ENCODE measurements at places on chromosomes 6 and 20. TPM values are rescaled to one million over a fixed set of nuclear protein-coding genes. Genes with fewer than 3 reads are reported as not detected.

- H3K4me1 ChIP-seq = no peaks in the 10 kb centered on the region
- H3K27me3 ChIP-seq = no peaks in the 10 kb centered on the region
- H3K4me3 ChIP-seq = no peak overlapping the region
- DNase-seq = no peak
- H3K27ac ChIP-seq = no peak overlapping the region
Observed at GRCh38 chr20:50804437-50805348, 9.8 kb downstream of the BCAS4 start.

Gene OPN5
- not detected for total RNA-seq

DNA sequence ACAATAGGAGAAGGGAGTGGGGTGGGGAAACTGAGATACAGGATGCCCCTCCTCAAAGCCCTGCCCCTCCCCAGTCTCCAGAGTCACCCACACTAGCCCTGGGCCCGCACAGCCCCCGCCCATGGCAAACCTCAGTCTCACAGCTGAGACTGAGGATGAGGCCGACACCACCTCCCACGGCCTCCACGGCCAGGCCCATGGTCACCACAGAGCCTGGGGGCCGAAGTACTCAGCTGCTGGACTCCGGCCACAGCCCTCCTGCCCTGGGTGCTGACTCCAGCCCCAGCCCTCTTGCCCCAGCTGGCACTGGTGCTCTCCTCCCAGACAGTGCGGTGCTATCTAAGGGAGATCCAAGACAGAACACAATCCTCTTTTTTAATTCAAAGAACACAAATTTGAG, 176.1 kb downstream of the TTLL2 start:
- no peaks in the 10 kb centered on the region for H3K36me3 ChIP-seq
- no peak for DNase-seq
- no peak overlapping the region for H3K27ac ChIP-seq
- no peak overlapping the region for H3K4me3 ChIP-seq
- peaks cover 2% of the 10 kb centered on the region for H3K27me3 ChIP-seq
- no peaks in the 10 kb centered on the region for H3K4me1 ChIP-seq

- no peaks in the 10 kb centered on the region for H3K36me3 ChIP-seq
- no peak overlapping the region for H3K27ac ChIP-seq
- no peak overlapping the region for H3K4me3 ChIP-seq
- no peaks in the 10 kb centered on the region for H3K4me1 ChIP-seq
Observed at GRCh38 chr6:37323580-37323979, 30.2 kb upstream of the RNF8 start.

Gene ZC2HC1B
- not detected for total RNA-seq

Gene C20orf141
- not detected for total RNA-seq

DNA sequence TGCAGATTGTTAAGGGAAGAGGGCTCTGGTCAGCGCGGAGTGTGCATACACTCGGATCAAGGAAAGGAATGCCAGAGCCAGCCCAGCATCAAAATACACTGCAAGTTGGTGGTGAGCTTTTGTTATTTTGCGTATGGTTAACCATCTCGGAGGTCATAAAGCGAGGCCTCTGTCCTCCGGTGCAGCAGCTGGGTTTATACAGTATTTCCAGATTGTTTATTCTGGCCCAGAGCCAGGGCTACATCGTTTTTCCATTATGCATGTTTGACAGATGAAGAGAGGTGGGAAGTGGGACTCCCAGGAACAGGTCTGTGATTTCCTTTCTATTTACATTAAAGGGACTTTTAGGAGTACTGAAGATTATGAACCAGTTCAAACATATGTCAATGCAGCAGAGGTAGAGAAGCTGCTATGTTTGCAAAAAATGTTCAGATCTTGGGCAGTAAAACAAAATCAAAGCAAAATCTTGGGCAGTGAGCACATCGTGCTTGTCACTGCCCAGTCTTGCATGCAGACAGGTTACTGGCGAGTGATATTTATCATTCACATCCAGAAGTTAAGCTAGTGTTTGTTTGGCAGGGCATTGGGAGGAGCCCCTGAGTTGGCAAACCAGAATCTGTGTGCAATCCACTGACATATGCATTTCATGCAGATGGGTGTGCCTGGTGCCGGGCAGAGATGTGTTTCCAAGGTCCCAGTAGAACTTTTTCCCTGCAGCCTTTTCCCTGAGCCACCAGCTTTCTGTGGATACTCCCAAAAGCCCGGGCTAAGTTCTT, 256.3 kb upstream of the TAB2 start:
- H3K4me1 ChIP-seq = peaks cover 8% of the 10 kb centered on the region
- DNase-seq = no peak
- H3K36me3 ChIP-seq = no peaks in the 10 kb centered on the region

GRCh38 chr6:73523434-73524123, 2.7 kb upstream of the EEF1A1 start:
- no peak for DNase-seq
- peaks cover 17% of the 10 kb centered on the region for H3K36me3 ChIP-seq
- no peaks in the 10 kb centered on the region for H3K27me3 ChIP-seq
- H3K4me3 ChIP-seq = peak overlapping the region; percentile 65
- H3K27ac ChIP-seq = peak overlapping the region; percentile 100

- no peaks in the 10 kb centered on the region for H3K4me1 ChIP-seq
- H3K27ac ChIP-seq = no peak overlapping the region
- H3K4me3 ChIP-seq = no peak overlapping the region
- H3K36me3 ChIP-seq = no peaks in the 10 kb centered on the region
- H3K27me3 ChIP-seq = peaks cover 12% of the 10 kb centered on the region
Observed at GRCh38 chr6:108766886-108767285, 81.3 kb upstream of the ARMC2 start.

GRCh38 chr6:10313799-10314162, 101.1 kb downstream of the TFAP2A start:
- no peaks in the 10 kb centered on the region for H3K27me3 ChIP-seq
- H3K4me3 ChIP-seq = no peak overlapping the region
- peaks cover 53% of the 10 kb centered on the region for H3K4me1 ChIP-seq

GRCh38 chr6:104597541-104598050, 262.1 kb downstream of the HACE1 start:
- H3K4me1 ChIP-seq = no peaks in the 10 kb centered on the region
- no peaks in the 10 kb centered on the region for H3K27me3 ChIP-seq
- no peaks in the 10 kb centered on the region for H3K36me3 ChIP-seq
- DNase-seq = no peak
- no peak overlapping the region for H3K27ac ChIP-seq

Gene ZNF311
- 0.39 TPM for total RNA-seq

Gene SPINT3
- not detected for total RNA-seq

DNA sequence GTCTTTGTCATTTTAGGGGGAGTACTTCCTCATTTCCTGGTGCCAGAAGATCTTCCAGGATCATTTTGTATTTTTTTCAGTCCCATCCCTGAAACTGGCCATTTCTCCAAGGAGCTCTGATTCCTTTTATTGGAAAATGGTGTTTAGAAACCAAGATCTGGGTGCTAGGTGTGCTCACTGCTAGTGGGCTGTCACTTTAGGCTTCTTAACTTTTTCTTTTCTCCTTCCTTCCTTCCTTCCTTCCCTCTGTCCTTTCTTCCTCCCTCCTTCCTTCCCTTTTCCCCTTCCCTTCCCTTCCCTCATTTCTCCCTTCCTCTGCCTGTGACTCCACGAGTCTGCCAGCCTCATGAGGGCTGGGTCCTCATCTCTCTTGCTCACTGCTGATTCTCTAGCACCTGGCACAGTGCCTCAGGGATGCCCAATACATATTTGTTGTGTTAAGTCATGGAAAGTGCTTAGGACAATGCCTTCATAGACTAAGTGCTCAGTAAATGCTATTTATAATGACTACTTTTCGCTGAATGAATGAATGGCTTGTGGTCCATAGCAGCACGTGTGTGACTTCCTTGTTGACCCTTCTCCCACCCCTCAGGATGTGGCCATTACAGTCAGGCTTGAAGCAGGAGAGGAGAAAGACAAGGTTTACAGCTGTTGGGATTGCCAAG, 36.9 kb downstream of the APCDD1L start:
- H3K27me3 ChIP-seq = no peaks in the 10 kb centered on the region
- no peaks in the 10 kb centered on the region for H3K36me3 ChIP-seq
- H3K4me1 ChIP-seq = no peaks in the 10 kb centered on the region
- no peak overlapping the region for H3K27ac ChIP-seq
- DNase-seq = no peak
- H3K4me3 ChIP-seq = no peak overlapping the region

DNA sequence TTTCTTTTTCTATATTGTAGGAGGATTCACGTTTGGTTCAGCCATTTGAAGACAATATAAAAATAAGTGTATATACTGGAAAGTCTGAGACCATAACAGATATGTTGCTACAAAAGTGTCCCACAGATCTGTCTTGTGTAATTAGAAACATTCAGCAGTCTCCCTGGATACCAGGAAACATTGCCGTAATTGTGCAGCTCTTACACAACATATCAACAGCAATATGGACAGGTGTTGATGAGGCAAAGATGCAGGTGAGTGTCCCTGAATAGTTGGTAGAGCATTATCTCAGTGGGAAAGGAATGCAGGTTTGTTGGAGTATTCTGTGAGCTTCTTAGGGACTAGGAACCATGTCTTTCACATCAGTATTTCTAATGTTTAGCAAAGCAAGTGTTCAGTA, 18.3 kb upstream of the ADGRF4 start:
- no peak overlapping the region for H3K4me3 ChIP-seq
- H3K36me3 ChIP-seq = no peaks in the 10 kb centered on the region
- H3K27me3 ChIP-seq = no peaks in the 10 kb centered on the region
- no peak overlapping the region for H3K27ac ChIP-seq
- no peaks in the 10 kb centered on the region for H3K4me1 ChIP-seq
- no peak for DNase-seq

DNA sequence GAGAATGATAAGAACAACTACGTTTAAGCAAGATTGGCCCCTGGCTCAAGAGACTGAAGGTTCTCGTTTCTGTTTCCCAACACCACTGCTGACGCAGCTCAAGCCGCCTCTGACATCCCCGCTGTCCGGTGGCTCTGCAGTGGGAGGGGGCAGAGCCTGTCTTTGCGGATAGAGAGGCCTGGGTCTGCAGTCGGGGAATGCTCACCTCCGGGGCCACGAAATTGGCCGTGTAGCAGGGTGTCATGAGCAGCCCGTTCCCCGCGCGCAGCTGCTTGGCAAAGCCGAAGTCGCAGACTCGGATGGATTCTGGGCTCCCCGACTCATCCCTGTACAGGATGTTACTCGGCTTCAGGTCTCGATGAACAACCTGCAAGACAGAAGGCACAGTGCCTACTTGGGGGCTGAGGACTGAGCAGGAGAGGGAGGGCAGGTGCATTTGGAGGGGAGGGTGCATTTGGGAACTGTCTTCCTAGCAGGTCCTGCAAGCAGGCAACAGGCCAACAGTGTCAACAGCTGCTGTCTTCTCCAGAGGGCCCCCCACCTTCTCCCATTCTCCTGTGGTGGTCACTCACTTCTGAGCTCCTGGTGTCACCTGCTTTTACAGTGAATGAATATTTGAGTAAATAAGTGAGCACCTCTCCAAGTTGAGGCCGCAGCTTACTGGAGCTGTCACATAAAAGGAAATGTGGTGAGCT, 40.5 kb upstream of the MPC1 start:
- no peak overlapping the region for H3K4me3 ChIP-seq
- H3K36me3 ChIP-seq = no peaks in the 10 kb centered on the region
- no peaks in the 10 kb centered on the region for H3K4me1 ChIP-seq

Gene KCNG1
- 7.4 TPM for total RNA-seq

Gene SLC35D3
- total RNA-seq = not detected

DNA sequence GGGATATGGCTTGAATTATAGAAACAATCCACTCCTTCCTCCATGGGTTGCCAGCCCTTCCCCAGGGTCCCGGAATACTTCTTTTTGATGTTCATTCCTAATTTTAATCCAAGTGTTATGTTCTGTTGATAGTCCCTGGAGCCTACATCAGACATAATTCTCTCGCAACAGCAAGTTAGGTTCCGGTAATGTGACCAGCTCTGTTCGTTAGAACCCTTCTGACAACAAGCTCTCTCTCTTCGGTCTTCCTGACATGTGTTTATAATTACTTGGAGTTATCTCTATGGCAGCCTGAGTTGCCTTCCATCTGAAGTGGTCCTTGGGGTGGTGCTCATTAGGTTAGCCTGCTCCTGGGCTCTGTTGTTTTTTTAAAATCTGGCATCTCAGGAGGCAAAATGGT, 506.9 kb upstream of the JARID2 start:
- H3K27me3 ChIP-seq = no peaks in the 10 kb centered on the region
- no peak for DNase-seq
- no peak overlapping the region for H3K4me3 ChIP-seq
- H3K36me3 ChIP-seq = no peaks in the 10 kb centered on the region

DNA sequence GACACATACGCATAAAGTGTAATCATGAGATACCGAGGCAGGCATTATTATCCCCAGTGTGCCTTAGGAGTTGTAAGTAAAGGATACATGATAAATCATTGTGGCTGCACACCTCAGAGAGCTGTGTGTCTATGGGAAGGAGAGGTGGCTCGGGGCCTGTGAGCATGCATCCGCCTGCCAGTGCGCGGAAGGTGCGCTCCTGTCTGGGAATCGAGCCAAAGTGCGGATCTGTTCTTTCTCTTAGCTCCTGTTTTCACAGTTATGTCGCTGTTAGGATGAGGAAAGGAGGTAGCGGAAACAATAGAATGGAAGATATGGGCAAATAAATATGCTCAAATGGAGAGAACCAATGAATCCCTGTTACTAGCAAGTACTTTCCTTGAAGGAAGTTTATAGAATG, 98.0 kb downstream of the ANKRD6 start:
- H3K4me1 ChIP-seq = no peaks in the 10 kb centered on the region
- H3K27me3 ChIP-seq = no peaks in the 10 kb centered on the region
- no peak for DNase-seq
- H3K27ac ChIP-seq = no peak overlapping the region
- no peaks in the 10 kb centered on the region for H3K36me3 ChIP-seq

DNA sequence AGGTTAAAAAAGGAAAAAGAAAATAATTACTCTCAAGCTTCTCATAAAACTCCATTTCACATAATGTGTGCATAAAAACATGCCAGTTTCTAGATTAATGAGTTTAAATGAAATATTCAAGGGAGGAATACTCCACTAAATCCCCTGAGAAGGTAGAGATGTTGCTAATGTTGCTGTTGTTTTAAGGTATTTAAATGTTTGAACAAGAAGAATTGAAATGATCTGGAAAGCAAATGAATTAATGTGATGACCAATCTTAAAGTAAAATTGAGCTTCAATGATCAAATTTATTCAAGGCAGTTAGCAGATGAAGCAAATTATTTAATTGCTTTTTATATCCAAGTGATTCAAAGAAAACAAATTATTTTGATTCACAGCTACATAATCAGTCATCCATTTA, 804.4 kb downstream of the EYS start:
- no peak overlapping the region for H3K27ac ChIP-seq
- H3K4me1 ChIP-seq = no peaks in the 10 kb centered on the region
- H3K4me3 ChIP-seq = no peak overlapping the region
- DNase-seq = no peak

- H3K36me3 ChIP-seq = no peaks in the 10 kb centered on the region
- no peaks in the 10 kb centered on the region for H3K27me3 ChIP-seq
- no peak for DNase-seq
- H3K4me1 ChIP-seq = no peaks in the 10 kb centered on the region
Observed at GRCh38 chr6:114249522-114249921, 93.3 kb downstream of the HS3ST5 start.

DNA sequence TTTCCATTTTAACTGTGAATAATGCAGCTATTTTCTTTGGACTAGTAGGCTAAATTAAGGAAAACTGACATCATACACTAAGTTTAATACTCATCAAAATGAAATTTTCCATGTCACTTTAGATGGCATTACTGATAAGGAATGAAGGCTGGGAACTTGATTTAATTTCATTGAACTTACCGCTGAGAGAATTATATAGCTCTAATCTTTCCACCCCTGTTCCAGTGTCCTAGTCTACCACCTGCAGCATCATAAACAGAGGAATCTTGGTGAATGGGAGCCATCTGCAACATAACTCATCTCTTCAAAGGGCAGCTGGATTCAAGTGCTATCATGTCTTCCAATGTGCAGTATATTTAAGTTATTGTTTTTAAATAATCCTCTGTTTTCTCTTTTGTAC, 1395.2 kb downstream of the EPHA7 start:
- H3K4me3 ChIP-seq = no peak overlapping the region
- H3K36me3 ChIP-seq = no peaks in the 10 kb centered on the region
- H3K27me3 ChIP-seq = no peaks in the 10 kb centered on the region
- no peaks in the 10 kb centered on the region for H3K4me1 ChIP-seq

All from Panc1 (cell line).